ENCODE measurements at places on chromosomes 4 and X.

- DNase-seq = no peak
Observed at GRCh38 chrX:72634331-72634730, 61.7 kb upstream of the HDAC8 start.

DNA sequence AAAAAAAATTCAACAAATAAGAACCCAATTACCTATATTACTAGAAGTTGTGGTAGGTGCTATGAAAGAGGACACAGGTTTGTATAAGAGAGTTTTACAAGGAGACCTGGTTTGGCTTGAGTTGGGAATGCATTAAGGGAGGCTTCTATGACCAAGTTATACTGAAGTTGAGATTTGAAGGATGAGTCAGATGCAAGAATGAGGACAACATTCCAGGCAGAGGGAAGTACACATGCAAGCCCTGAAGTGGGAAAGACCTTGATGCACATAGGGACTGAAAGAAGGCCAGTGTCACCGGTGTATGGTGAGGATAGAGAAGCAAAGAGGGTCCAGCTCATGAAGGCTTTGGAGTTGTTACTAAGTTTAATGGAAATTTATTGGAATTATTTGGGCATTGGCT is 52.2 kb downstream of the ANK2 start:
- DNase-seq = no peak

- DNase-seq = no peak
Observed at GRCh38 chr4:85107553-85107952, 141.1 kb upstream of the WDFY3 start.

GRCh38 chr4:72076562-72076961 is 44.8 kb downstream of the NPFFR2 start:
- no peak for DNase-seq

DNA sequence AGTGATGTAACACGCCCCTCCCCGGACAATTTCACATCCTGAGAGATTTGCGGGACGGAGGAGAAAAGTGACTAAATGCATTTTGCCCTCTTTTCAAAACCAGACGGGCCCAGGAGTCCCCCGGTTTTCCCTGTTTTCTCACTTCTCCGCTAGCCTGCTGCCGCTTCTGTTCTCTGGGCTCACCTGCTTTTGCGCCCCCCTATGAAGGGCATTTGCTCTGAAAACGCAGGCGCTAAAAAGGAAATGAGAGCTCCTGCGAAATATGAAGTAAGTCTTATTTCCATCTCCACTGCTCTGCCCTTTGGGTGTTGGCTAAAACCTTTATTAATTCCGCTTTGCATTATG is 613 bp upstream of the TMEM47 start:
- no peak for DNase-seq

- no peak for DNase-seq
Observed at GRCh38 chrX:30613721-30614120, 36.2 kb upstream of the TASL start.

DNA sequence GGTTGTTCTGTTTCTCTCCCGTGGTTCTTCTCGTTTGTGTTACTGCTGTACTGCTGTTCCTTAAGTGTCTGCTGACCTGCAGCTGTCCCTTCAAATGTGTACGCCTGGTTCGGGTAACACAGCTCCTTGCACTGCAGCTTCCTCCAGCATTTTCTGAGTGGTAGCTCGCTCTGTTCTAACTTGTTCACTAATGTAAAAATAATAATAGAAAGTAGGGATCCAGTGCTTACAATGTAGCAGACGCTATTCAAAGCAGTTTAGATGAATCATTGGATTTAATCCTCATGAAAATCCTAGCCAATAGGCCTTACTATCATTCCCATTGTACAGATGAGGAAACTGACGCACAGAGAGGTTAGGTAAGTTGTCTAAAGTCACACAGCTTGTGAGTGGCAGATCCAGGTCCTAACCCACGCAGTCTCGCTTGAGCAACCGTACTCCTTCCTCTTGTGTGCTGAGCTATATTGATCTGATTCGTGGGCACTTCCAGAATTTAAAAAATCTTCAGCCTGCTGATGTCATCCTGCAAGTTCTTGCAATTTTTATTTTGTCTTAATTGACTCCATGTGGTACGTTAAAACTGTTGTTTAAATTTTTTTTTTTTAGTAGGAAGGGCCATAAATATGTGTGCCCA is 448.2 kb upstream of the FAT1 start:
- no peak for DNase-seq

DNA sequence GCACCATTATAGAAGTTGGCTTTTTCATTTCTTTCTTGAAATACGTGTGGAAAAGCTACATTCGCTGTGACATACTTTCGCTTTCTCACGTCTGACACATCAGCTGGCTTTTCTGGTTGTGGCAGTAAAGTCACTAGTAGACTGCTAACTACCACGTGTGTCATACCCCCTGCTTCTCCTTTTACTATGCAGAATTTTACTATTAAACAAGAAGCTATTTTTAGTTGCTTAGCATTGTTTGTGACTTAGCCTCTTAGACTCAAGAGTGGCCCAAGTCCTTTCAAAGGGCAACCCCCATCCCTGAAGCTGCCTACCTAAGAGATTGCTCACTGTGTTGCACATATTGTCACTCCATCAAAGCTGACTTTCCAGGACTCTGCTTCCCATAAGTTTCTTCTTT is 2.1 kb upstream of the IL2 start:
- DNase-seq = no peak

DNA sequence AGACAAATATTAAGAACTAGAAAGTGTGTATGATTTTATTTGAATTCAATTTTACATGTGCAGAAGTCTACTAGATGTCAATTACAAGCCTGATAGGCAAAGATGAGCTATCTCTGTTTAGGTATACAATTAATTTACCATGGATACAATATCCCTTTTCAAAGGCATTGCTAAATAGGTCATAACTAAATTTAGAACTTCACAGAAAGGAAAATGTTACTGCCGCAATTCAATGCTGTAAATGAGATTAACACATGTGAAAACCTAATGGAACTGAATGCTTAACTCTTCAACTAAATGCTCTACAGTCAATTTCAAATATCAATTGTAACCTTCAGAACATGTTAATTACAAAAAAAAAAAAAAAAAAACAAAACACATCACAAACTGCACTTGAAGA is 14.6 kb downstream of the RAP2C start:
- no peak for DNase-seq

DNA sequence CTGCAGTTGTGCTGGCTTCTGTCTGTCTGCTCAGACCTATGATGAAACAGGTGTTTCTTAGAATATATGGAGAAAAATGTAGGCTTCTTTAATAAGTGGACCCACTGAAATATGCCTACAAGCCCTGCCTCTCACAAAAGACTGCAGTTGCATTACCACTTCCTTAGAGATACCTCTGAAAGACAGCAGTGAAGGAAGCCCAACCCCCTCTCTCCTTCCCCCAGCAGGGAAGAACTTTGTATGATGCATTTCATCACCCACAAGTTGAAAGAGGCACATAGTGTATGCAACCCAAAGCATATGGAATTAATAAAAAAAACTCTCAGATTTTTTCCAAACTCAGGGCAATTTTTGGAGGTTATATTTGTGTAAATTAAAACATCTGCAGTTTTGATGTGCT is 916.7 kb downstream of the TECRL start:
- no peak for DNase-seq

- DNase-seq = no peak
Observed at GRCh38 chrX:111083081-111083480, 12.9 kb upstream of the PAK3 start.

DNA sequence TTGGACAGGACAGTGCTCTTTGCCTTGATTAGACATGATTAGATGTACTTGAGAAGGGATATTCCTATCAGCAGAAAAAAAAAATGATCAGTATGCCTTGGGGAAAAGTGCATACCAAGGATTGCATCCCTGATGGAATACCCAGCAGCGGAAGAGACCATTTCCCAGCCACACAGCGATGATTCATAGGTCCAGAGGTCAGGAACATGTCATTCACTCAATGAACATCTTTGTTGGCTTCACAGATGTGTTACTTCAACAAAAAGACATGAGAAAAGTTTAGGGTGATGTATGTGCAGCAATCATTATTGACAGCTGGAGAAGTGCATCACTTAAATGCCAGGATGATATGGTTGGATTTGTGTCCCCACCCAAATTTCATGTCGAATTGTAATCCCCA is 293.5 kb downstream of the ZNF674 start:
- no peak for DNase-seq

DNA sequence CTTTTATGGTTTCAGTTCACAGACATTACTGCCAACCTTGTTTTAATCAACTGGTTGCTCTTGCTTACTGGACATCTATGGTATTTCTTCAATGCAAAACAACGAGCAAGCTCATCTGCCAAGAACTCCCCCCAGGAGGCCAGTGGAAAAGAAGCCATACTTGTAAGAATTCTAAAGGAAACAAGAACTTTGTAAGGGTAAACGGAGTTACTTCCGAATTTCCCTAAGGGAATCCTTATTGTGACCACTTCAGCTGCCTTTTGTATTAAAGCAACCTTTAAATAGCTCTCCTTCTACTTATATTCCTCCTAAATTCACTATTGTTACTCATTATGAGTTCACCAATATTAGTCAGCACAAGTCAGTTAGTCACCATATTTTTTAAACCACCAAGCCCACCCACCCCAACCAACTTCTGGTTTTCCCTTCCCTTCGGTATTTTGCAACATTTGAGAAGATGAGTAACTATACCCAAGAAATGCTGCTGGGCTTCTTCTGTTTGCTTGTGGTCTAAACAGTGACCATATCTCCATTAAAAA is 602.8 kb upstream of the DIPK2B start:
- no peak for DNase-seq

GRCh38 chrX:2652106-2652505 is 39.0 kb upstream of the CD99 start:
- DNase-seq = no peak

- no peak for DNase-seq
Observed at GRCh38 chrX:131704136-131704695, 160.3 kb downstream of the OR13H1 start.
